M059J (cell line): ENCODE measurements at places on chromosomes 1 and 21.

- peak; percentile 76 for DNase-seq
These were observed 86.7 kb upstream of the TLR5 start for GRCh38 chr1:223229756-223230155.

DNA sequence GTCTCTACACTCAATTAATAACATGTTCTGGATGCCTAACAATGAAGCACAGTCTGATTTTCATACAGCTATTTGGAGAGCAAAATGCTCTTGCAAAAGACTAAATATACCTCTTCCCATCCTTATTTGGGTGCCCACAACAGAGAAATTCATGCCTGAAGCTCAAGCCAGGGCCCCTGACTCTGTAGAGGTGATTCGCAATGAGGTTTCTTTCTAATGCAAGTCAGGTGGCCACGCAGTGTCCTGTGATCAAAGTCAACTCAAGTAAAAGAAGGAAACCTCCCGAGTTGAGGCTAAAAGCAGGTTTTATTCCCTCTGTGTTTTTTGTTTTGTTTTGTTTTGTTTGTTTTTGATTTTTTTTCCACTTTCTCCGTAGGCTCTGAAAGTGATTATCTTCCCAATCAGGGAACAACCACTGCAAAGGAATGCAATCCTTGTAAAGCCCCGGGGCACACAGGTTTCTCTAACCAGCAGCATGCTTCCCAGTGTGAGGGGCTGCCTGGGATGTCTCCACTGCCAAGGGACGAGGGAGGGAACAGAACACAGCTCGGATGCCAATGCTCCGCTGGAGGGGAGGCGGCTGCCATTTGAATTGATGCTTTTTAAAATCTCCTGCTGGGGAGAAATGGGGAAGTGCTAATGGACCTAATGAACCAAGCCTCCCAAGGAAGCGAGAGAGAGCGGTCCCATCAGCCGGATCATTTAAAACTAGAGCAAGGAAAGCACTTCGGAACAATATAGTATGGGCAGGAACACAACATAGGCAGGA, 73.8 kb upstream of the SSX2IP start:
- DNase-seq, result peak; percentile 29

DNA sequence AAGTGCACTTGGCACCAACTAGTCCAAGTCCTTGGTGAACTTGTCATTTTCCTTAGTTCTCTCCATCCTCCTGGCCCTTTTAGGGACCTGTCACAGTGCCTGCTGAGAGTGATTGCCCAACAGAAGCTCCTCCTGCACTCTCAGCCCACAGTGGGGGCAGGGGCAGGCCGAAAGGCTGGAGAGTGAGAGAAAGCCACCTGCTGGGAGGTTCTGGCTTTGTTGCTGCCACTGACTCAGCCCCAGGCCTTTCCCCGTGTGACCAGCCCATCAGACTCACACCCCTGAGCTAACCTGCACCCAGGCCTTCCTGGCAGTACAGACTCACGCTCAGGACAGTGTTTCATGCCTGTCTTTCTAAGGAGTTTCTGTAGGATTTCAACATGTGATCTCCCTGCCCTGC, 17.1 kb upstream of the PROK1 start:
- DNase-seq, result peak; percentile 77

- DNase-seq, result peak; percentile 54
These were observed 61.9 kb downstream of the UBE2T start for GRCh38 chr1:202279806-202280205.

- DNase-seq, result no peak
These were observed 28.8 kb upstream of the SYDE2 start for GRCh38 chr1:85229574-85230097.

DNA sequence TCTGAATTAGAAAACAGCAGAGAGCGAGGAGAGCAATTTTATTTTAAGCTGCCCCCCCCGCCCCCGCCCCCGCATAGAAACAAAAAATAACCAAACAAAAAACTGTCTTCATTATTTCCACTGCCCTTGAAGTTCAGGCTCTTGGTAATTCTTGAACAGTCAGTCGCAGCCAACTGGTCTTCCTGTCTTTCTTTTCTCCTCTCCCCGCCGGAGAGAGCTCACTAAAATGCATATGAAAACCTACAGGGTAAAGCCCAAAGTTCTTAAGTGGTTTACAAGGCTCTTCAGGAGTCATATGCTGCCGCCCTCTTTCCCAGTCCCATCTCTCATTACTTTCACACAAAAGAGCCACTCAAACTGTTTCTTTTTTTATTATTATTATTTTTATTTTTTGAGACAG, 1.1 kb upstream of the ANKRD35 start:
- no peak for DNase-seq

GRCh38 chr21:43988016-43988415, 24.1 kb upstream of the TRAPPC10 start:
- no peak for DNase-seq

GRCh38 chr21:36134803-36135390, at the start of gene CBR3:
Gene CBR3, plus strand, starts transcription at chr21:36135079. Its CDS starts 114 bp downstream, at chr21:36135193.
- peak; percentile 81 for DNase-seq

- no peak for DNase-seq
These were observed 29.1 kb upstream of the PARP1 start for GRCh38 chr1:226436855-226437491.

DNA sequence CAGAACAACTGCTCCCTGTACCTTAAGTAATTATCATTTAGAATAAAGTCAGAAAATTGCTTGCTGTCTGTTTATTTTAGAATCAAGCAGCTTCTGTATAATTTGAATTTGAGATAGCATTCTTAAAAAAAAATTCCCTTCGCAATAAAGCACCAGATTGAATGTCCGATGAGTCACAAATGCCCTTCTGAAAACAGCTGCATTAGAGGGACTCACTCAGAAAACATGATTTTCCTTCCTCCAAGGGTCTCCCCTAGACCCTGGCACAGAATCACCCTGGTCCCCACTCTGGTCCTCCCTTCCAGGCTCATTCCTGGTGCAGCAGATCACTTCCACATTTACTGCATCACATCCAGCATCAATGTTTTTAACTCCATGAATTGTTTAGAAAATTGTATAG, 471.1 kb upstream of the VAMP3 start:
- peak; percentile 87 for DNase-seq

DNA sequence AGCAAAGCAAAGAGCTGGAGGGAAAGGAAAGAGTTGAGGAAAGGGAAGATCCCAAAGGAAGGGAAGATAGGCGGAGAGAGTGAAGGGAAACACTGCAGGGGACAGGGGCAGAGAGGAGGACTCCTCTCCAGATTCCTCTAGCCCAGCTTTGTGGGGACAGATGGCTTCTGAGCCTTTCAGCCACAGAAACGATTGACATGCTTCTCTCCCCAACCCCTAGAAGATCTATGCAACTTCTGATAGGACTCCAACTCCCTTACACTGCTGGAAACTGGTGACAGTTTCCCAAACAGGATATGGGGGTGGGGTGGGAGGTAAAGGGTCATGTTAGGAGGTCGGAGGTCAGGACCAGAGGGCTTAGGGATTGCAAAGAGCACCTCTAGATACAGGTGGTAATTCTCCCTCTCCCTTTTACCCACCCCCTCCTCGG, 6.5 kb downstream of the MEX3A start:
- DNase-seq, result no peak

DNA sequence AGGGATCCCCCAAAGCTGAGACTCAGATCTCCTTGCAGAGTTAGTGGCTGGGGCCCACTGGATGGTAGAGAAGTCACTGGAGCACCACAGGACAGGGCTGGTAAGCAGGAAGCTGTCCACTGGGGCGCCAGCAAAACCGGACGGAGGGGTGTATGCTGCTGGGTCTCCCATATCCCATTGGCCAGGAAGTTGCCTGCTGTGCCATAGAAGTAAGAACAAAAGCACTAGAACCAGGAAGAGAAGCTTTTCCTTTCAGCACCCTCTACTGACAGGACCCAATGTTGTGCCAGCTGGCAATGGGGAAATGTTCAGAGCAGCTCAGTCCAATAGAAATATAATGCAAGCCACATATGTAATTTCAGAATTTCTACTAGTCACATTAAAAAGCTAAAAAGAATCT, 146.6 kb downstream of the SPATA46 start:
- DNase-seq, result peak; percentile 56
